ENCODE measurements at places on chromosomes 3 and 15.

DNA sequence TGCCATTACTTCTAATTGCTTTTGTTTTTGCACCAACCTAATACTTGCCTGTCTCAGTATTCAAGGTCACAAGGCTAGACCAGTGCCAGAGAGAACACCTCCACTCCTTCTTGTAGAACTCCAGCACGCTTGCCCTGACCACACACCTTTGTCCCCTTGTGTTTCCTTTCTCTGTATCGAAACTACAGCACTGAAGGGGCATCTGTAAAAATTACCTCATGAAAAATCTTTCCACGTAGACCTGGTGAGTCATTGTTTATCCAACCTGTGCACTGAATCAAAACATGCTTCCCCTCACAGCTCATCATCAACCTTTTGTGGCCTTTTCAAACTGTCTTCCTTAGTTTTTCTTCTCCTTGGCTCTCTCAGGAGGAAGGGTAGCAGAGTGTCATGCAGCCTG, 259.5 kb downstream of the THRB start:
- no peak for DNase-seq

- no peak for DNase-seq
Observed at GRCh38 chr3:30501526-30501925, 104.9 kb upstream of the TGFBR2 start.

- no peak for DNase-seq
Observed at GRCh38 chr3:33799202-33799551, 747 bp downstream of the PDCD6IP start.

DNA sequence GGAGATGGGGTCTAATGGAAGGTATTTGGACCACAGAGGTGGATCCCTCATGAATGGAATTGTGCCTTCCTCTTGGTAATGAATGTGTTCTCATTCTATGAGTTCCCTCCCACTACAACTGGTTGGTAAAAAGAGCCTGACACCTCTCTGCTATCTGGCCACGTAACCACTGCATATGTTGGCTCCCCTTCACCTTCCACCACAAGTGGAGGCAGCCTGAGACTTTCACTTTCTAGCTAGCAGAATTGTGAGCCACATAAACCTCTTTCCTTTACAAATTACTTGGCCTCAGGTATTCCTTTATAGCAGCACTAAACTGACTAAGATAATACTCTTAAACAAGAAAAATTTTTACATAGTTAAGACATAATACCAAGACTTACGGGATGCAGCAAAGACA, 155.3 kb downstream of the NR1I2 start:
- DNase-seq: no peak

DNA sequence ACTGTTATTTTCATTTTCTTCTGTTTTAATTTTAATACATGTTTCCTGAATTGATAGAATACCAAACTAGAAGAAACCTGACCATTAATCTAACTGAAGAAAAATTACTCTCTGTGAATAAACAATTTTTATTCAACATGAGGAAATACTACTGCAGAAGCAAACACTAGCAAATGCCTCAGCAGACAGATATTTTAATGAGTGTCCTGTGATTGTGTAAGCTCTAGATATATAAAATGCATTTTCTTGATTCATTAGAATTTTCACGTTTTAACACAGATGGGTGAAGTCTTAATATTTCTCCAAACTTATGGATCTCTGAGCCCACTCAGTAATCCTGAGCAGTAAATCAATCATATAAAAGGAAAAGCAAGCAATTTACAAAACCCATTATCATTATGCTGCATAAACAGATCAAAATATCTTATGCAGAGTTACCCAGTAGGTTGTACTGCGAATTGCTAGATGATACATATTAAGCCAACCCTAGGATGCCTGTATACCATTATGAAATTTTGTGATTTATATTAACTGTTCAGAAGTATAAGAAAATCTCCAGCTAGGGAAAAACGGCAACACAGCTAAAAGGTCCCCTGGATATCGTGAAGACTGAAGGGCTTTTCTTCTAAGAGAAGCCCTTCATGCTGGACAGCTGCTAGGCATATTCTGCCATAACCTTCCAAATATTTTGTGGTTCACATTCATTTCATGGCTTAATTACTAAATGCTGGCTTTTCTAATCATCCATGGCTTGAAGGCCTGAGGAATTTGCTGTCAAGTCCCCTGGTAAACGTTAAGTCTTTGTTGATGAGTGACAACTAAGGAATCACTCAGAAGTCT, 157.7 kb upstream of the TGFBR2 start:
- no peak for DNase-seq

DNA sequence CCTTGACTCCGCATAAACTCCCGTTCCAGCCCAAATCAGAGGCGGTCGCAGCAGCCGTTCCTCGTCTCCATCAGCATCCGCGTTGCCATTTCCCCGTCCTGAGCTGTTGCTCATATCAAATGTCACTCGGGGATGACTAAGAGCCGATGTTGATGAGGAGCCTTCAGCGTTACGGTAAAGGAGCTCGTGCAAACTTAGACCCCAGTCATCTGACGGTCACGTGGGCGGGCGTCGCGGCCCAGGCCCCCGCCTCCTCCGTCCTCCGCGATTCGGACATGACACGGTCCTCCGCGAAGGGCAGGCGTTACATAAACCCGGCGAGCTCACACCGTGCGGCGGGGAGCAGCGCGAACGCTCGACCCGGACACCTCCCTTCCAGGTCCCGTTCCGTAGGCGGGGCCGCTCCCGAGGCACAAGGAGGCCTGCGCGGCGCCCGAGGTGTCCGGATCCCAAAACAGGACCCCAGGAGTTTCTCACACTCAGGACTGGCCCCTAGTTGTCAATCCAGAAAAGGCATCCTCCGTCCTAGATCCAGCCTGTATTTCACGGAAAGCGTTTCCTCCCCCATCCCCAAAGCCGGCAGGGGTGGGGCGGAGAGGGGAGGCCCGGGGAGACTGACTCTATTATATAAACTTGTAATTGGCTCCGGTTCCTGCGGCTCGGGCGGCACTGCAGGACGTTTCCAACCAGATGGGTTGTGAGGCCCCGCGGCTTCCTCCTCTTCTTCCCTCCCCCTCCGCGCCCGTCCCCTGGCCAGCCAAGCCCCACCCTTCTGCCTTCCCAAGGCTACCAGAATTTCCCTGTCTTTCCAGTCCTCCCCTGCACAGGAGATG, 100.0 kb upstream of the IGF1R start:
- DNase-seq: no peak

- DNase-seq: no peak
Observed at GRCh38 chr3:64019271-64019670, 4.0 kb downstream of the PSMD6 start.

DNA sequence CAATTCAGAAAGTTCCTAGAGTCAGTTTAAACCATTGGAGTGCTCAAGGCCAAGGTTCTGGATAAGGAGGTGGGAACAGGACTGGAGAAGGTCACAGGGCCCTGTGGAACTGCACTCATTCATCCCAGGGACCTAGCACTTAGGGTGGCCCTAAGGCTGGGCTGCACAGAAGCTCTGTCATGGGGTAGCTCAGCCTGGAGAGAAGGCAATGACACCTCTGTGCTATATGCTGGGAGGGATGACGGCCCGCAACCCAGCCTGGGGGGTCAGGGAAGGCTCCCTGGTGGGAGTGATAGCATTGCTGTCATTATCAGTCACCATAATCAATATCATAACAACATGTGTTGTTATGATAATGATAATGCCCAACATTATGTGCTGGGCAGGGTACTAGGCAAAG, 13.4 kb downstream of the RBP1 start:
- no peak for DNase-seq

DNA sequence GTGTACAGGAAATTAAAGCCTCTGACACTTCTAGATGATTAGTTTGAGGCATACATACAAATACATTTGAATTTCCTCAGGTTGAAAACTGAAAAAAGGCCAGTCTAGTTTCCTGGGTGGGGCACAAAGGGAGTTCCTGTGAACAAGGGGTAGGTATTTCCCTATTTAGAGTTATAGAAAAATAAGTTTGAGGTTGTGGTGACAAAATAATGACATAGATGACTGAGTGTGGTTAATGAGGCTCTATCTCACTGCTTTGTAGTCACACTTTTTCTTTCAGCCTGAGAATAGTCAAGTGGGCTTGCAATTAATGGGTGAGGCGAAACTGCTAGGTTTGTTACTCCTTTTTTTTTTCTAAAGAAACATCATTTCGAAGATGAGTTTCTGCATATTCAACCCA, 4.3 kb downstream of the SLCO3A1 start:
- DNase-seq: peak; percentile 42

DNA sequence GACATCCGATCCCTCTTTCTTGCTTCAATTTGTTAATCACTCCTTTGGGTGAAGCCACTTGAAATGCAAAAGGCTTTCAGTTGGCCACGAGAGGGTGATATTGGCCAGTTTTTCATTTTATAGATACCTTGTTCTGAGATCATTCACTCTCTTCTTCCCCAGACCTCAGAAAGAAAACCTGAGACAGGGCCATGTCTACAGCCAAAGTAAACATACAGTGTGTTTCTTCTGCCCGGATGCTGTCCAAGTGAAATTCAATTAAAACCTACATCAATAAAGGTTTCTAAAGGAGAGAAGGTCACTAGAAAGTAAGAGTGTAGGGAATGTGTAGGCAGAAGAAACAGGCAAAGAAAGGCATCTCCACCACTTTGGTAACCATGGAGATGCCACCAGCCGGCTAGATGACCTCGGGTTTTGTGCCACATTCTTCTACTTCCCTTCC, 39.5 kb upstream of the FMN1 start:
- no peak for DNase-seq

DNA sequence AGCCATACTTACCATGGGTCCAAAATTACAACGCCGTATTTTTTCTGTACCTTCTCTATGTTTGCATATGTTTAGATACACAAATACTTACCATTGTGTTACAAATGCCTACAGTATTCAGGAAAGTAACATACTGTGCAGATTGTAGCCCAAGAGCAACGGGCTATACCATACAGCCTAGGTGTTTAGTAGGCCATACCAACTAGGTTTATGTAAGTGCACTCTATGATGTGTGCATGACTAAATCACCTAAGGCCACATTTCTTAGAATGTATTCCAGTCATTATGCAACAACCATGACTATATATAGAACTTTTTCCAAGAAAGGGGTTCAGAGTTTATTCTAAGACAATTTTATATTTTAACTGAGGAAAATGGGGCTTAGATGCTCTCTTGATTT, 411.7 kb downstream of the MAGI1 start:
- DNase-seq: no peak

DNA sequence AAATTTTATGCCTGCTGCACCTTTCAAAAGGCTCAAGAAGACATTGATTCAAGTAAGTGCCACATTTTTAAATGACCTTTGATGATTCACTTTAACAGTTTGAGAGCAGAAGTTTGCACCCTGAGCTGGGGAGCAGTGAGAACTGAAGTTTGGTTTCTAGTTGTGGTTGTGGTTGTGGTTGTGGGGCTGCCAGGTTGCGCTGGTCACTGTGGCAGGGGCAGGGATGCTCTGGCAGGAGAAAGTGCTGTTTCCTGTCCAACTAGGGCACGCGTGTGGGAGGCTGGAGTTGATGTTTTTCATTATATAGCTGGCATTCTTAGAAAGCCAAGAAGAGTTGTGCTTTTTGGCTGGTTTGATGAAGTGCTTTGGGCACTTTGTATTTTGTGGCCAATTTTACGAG, 339.7 kb upstream of the NR2F2 start:
- DNase-seq: no peak

GRCh38 chr3:152243301-152243711, 25.4 kb upstream of the MBNL1 start:
- peak; percentile 27 for DNase-seq

GRCh38 chr3:187130346-187131066, 8.8 kb downstream of the RPL39L start:
- DNase-seq: peak; percentile 70

GRCh38 chr15:93026380-93026817, 62.6 kb downstream of the RGMA start:
- no peak for DNase-seq

GRCh38 chr3:124768812-124769211, 38.6 kb downstream of the UMPS start:
- no peak for DNase-seq

DNA sequence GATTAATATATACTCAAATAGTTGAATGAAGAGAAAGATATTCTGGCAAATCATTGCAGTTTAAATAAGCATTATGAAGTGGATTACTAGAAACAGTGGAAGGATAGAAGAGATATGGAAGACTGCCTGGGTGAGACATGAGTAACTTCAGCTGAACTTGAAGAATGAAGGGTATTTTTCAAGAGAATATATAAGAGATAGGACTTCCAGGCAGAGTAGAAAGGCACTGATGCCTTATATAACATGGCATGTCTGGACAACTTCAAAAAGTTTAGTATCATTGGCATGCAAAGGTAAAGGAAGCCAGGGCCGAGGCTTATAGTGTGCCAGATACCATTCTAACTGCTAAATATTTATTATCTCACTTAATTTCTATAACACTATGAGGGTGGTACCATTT, 126.5 kb upstream of the SLC7A14 start:
- DNase-seq: no peak

GRCh38 chr15:80418892-80419537, 14.8 kb downstream of the ARNT2 start:
- DNase-seq: no peak

DNA sequence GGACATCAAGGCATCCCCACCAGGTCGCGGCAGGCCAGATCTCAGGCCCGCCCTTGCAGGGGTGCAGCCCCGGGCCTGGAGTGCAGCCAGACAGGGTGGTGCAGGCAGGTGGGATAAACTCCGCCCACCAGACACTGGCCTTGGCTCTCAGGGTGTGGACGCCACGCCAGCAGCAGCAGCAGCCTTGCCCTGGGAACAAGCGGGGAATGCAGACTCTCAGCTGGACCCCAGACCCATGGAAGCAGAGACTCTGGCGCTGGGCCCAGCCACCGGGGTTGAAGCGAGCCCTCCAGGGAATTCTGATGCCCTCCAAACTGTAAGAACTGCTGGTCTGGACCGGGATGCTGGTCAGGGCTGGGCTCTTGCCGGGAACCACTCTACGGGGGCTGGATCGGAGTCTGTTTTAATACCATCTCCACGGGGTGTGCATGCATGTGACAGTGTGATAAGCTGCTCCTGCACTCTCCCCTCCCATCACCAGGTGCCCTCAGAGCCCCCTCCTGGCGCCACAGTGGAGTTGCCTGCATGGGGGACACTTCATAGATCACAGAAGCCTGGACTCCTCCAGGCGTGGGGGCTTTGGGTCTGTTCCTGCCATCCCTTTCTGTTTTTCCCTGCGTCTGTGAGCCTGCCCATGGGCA, 142.7 kb downstream of the NSMCE3 start:
- DNase-seq: no peak

DNA sequence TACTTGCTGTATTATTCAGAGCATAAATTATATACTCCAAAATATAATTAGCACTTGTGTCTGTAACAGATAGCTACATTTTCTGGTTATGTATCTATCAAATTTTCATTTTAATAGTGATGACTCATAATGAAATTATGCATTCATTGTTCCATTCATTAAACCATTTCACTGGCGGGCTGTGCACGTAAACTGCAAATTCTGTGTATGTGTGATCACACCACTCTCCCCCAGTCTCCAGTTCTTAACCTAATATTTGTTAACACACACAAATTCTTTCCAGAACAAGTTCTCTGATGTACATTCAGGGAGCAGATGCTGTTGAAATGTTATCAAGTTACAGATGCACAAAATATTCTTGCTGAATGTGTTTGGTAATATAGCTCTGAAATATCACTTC, 3.8 kb upstream of the KCNMB2 start:
- no peak for DNase-seq

Data from naive B cell (primary cell).